ENCODE measurements at places on chromosomes 1 and 21.

- no peak for DNase-seq
These were observed 49.5 kb upstream of the VCAM1 start for GRCh38 chr1:100670083-100670482.

GRCh38 chr1:177256153-177257075 is 85.7 kb downstream of the BRINP2 start:
- DNase-seq: no peak

- DNase-seq: no peak
These were observed 274.4 kb downstream of the RPS6KC1 start for GRCh38 chr1:213325482-213325881.

DNA sequence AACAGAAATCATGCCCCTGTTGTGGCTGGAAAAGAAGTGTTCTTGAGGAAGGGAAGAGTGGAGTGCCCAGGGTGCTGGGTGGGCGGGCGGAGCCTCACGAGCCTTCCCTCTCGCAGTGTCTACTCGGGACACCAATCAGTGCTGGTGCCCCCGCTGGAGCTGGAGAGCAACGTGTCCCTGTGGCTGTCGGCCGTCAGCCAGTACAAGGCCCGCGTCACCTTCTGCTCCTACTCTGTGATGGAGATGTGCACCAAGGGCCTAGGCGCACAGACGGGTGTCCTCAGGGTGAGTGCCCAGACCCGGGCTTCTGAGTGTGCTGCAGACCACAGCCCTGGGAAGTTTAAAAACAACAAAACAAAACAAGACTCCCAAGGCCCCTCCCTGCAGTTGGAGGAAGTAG is 47.4 kb downstream of the S100B start:
- DNase-seq: no peak

GRCh38 chr1:175499595-175500382 is 243.6 kb downstream of the TNR start:
- DNase-seq: no peak

DNA sequence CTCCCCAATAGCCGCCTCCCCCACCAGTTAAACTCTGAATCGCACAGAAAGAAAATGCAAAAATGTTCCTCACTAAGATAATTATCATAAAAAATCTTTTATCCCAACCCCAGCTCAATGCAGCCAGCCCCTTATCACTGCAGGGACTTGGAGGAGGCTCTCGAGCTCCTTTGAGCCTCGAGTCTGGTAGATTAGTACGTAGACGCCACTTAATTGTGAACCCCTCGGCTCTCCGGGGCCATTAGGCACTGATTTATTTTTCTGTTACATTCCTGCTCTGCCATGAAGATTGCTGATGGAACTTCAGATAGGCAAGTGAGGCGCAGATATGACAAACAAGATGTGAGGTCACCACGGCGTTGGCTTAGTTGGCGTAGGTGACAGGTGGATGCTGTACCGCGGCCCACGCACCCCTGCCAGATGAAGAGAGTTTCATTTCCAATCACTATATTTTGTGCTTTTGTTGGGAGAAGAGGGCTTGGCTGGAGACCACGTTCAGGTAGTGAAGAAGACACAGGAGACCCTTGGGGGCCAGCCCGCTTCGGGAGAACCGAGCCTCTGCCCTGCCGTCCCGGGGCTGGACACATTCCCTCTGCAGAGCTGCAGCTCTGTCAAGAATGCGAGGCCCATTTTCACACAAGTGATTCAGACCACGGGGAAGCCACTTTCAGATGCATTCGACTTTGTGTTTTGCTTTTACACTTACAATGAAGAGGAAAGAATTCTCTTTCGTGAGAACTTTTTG is 55.9 kb upstream of the ARHGEF16 start:
- DNase-seq: no peak

GRCh38 chr1:21323091-21323490 is 32.8 kb upstream of the ECE1 start:
- no peak for DNase-seq

- no peak for DNase-seq
These were observed 16.0 kb downstream of the RBBP4 start for GRCh38 chr1:32666901-32667566.

GRCh38 chr1:39331647-39332046 is 127.2 kb downstream of the MACF1 start:
- DNase-seq: no peak

DNA sequence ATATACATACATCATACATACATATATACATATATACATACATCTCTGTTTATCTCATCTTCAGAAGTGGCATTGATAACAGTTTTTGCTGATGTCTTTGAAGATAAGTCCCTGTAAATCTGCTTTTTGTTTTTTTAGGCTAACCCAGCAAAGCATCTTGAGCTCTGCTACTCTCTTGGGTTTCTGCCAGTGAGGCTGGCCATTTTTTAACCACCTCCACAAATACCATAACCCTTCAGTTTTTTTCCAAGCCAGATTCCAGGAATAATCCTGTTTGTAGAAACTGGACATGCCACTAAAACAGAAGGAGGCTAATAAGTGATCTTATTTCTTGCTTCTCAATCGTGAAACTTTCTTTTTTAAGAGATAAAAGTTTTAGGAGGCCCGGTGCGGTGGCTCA is 21.6 kb downstream of the SDHC start:
- DNase-seq: no peak

DNA sequence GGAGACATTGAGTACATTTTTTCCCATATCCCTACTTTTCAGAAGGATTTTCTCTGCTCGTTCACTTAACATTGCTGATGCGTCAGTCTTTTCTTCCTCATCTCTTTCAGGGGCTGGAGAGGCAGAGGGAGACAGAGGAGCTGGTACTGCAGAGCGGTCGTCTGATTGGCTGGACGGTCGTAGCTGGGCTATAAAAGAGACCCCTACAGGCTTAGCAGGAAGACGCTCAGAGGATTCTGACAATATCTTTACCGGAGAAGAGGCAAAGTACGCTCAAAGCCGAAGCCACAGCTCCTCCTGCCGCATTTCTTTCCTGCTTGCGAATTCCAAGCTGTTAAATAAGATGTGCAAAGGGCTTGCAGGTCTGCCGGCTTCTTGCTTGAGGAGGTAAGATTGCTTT is at the start of gene RGS4:
TSS of gene RGS4 (plus strand) at position 220 of the 400 bp plus-strand sequence. CDS start at position 344, 124 bp downstream.
- peak; percentile 92 for DNase-seq

DNA sequence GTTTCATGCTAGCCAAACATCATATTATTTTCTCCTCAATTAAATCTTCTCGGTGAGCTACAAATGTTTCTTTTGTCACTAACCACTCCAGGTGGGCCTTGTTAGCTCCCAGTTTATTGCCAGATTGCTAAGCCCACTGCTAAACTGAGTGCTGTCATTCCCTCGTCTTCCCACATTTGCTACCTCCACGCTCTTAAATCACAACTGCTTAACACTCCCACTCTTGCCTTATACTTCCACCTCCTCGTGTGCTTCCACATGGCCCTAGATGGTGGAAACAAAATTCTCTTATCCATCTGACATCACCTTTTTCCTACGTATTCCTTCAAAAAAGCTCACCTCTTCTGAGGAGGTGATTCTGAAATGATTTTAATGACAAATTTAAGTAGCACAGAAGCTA is 34.6 kb upstream of the AKT3 start:
- DNase-seq: no peak

GRCh38 chr1:59354709-59355337 is 57.9 kb downstream of the FGGY start:
- no peak for DNase-seq

DNA sequence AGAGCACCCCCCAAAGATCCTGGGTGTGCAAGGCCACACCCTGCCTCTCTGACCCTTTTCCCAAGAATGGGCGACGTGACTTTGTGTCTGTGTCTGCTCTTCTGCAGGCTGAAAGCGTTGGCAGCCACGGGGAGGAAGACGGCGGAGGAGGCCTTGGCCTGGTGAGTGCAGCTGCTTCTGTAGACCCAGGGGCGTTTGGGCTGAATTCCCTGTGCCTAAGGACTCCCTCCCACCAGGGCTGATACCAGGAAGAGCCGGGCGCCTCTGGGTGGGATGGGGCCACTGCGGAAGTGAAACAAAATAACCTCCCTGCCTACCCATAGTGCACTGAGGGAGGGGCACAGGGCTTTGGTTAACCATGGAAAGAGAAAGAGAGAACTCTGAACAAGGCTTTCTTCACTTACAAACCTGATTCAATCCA is 2.5 kb downstream of the UBASH3A start:
- no peak for DNase-seq

DNA sequence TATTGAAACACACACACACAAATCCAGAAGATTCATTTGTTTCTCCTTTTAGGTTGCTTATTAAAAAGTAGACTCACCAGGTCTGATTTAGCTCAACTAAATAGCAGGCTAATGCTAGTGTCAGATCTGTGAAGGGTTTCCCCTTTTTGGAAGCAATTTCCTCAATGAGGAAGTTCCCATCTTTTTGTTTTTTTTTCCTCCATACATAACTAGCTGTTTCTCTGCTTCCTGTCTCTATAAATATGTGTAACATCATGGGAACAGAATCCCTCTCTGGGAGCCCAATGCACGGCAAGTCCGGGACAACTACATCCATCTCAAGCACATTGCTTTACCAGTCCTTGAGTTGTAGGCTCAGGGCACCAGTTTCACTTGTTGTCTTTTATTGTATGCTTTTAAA is 1421.1 kb downstream of the PLA2G4A start:
- DNase-seq: no peak

- DNase-seq: no peak
These were observed 212.6 kb downstream of the TNR start for GRCh38 chr1:175530622-175531375.

DNA sequence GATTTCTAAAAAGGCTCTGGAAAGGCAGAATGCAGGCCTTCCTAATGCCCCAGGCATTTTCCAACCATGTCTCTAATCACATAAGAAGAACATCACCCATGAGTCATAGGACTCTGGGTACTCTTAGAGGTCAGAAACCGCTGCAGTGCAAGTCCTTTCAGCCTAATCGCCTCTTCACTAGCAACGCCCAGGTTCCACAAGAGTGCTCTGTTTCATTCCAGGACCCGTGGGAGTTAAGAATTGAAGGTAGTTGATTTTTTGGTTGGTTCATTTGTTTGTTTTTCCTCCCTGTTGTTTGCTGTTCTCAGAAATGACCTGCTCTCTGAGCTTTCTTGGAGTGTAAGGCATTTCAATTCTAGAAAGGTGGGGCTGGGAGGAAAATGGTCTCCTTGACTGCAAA is 123.2 kb downstream of the NR5A2 start:
- DNase-seq: peak; percentile 62

GRCh38 chr1:225830841-225831240 is 20.9 kb downstream of the EPHX1 start:
- DNase-seq: no peak

DNA sequence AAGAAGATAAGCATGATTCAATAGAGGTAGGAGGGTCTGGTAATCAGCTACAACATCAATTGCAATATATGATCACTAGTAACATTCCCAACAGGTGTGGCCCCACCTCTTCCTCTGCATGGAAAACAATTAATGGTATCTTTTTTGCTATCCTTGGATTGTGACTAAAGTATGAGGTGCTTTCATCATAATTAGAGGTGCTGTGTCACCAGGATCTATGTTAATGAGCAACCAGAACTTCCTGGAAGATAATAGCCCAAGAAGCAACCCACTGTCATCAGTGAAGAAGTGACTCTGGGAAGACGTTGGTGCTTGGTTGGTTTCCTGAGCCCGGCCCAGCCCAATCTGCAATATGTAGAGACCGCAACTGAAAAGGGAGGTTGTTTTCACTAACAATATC is 167.2 kb downstream of the SETD4 start:
- no peak for DNase-seq

DNA sequence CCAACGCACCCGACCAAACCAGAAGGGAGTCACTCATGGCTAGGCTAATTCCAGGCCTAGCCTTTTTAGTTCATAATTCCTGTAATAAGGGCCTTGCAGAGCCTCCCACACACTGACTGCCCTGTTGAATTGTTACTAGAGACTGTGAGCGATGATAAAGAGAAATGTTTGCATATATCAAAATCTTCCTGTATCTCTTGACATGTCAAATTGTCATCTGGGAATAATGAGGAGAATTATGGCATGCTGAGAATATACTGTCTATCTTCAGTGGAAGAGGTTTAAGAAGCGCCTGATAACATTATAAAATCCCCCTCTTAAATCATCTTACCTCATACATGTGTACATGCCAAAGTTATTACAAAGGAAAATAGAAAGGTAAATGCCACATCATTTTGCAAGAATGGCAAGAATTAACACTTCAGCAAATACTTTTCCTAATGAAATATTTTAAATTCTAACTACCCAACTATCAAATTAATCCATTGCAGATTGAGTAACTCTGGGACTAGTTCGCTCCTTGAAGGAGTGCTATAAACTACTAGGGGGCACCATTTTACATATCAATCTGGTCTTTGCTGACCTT is 144.1 kb downstream of the CENPF start:
- DNase-seq: no peak

GRCh38 chr1:223429821-223430220 is 36.6 kb downstream of the CCDC185 start:
- no peak for DNase-seq

DNA sequence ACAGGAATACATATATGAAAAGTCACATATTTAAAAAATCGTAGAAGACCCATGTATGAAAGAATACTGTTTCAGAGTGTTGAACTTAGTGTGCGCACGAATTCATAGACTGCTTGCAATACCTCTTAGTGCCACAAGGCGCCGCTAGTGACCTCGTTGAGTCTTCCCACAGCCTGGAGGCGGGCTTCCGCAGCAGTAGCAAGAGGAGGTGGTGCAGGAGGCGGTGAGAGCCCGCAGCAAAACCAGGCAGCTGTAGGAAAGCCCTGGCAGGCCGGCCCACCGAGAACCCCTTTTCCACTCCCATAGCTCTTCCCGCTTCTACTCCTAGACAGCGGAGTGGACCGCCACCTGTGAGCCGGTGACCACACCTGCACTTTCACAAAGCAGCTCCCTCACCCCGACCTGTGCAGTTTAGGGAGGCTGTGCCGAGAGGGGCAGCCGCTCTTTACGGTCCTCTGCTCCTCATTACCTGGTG is 23.5 kb downstream of the MTARC1 start:
- peak; percentile 43 for DNase-seq

DNA sequence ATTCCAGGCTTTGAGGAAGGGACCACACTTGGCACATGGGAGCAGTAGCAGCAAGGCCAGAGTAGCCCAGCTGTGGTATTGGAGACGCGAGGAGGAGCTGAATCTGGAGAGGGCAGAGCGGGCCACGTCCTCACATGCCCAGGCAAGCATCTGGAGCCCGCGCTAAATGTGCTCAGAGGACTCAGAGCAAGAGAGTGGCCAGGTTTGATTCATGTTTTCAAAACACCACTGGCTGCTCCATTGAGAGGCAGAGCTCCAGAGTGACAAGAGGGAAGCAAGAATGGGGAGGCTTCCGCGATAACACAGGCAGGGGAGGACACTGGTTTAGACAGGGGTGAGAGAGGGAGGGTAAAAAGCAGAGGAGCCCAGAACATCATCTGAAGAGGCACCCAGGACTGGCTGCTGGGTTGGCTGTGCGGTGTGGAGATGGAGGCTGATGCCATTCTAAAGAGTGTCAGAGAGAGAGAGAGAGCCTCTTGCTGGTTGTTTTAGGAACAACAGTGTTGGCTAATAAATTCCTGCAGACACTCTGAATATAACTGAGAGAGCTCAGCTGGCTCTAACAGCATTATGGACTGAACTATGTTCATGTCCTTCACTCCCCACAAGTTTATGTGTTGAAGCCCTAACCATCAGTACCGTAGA is 32.3 kb downstream of the RCAN1 start:
- no peak for DNase-seq

All from NCI-H1436 (cell line).